ENCODE measurements at places on chromosomes 5 and 9. TPM values are rescaled to one million over a fixed set of nuclear protein-coding genes. Genes with fewer than 3 reads are reported as not detected.

ZNF883 gene
- total RNA-seq: 1.1 TPM

ABO gene
- not detected for total RNA-seq

SPATA31E1 gene
- not detected for total RNA-seq

NAIP gene
- 0.58 TPM for total RNA-seq

RHOBTB3 gene
- total RNA-seq: 7.9 TPM

EXOSC2 gene
- 52.9 TPM for total RNA-seq

TAF11L6 gene
- not detected for total RNA-seq

HTR4 gene
- not detected for total RNA-seq

CCDC112 gene
- total RNA-seq: 9.3 TPM

TAF11L5 gene
- not detected for total RNA-seq

DAB2IP gene
- 11.0 TPM for total RNA-seq

NNT gene
- total RNA-seq: 10.7 TPM

AHRR gene
- 5.4 TPM for total RNA-seq

TAF1L gene
- total RNA-seq: not detected

SHROOM1 gene
- total RNA-seq: 9.4 TPM

RETREG1 gene
- total RNA-seq: 3.2 TPM

HOMER1 gene
- total RNA-seq: 6.1 TPM

CAMSAP1 gene
- 25.9 TPM for total RNA-seq

CCDC180 gene
- total RNA-seq: 0.62 TPM

SUSD3 gene
- 1.1 TPM for total RNA-seq

SHOC1 gene
- 0.02 TPM for total RNA-seq

C5orf52 gene
- total RNA-seq: not detected

SLC36A2 gene
- total RNA-seq: not detected

ZFR gene
- 67.1 TPM for total RNA-seq

Measured in A549 treated with dexamethasone at 1 μM for 4 hours (cell line).